Suppressor macrophage treated with lipopolysaccharide for 4 hours (primary cell): ENCODE measurements at places on chromosomes 4 and X.

DNA sequence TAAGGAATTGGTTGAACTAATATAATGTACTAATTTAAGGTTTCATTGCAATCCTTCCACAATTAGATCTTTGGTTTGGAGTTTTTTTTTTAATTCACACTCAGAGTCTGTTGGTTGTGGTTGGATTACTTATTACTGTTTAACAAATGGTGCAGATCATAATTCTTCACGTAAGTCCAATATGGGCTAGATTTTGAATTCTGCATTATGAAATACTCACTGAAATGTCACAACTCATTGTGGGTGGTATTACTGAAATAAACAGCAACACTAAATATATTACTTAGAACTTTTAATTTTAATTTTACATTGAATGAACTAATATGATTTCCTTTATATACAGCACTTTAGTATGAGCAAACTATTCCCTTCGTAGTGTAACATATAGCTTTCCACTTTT is 94.2 kb upstream of the MYOZ2 start:
- peak; percentile 44 for DNase-seq

DNA sequence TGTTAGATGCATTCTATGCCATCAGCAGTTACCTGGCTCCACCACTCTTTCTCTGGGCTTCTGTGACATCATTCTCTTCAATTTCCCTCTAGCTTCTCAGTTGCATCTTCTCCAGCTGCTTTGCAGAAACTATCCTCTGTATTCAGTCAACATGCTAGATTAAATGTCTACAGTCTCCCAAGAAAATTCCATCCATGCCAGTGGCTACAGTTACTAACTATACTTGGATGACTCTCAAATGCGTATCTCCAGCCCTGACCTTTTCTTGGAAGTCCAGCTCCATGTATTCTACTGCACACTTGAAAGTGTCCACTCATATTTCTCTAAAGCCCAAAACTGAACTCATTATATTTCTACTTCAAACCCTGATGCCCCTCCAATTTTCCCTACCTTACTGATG is 232.3 kb upstream of the TENM3 start:
- no peak for DNase-seq

- DNase-seq: no peak
Measured at GRCh38 chr4:28548136-28548535, 1687.5 kb downstream of the STIM2 start.

DNA sequence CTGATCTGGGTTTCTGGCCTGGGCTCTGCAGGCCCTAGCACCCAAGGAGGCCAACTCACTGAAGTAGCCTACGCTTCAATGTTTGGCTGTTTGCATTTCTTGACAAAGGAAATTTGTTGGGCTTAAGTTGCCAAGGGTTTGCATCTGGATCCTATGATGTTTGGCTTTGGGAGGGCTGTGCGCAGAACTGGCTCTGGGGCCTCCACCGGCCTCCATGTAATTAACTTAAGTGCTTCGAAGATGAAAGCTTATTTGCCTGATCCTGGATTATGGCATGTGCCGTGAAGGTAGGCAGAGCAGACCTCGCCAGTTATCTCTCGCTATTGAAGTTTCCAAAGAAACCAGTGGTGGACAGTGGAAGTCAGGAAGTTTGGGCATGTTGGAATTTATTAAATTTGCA is 124.3 kb upstream of the STX18 start:
- no peak for DNase-seq

DNA sequence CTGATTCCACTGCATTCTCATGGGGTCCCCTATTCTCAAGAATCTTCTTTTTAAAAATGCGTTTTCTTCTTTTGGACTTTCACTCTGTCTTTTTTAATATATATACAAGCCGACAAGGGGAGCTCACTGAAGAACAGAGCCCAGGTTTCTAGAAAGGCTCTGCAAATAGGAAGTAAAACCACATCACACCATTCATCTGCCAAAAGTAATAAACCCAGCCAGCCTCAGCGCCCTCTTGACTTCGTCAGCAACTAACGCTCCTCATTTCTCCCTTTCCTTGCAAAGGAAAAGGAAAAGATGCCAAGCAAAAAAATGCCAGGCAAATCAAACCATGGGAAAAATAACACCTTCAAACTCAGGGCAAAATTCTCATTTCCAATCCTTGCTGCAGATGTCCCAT is 136.4 kb downstream of the HHIP start:
- no peak for DNase-seq

DNA sequence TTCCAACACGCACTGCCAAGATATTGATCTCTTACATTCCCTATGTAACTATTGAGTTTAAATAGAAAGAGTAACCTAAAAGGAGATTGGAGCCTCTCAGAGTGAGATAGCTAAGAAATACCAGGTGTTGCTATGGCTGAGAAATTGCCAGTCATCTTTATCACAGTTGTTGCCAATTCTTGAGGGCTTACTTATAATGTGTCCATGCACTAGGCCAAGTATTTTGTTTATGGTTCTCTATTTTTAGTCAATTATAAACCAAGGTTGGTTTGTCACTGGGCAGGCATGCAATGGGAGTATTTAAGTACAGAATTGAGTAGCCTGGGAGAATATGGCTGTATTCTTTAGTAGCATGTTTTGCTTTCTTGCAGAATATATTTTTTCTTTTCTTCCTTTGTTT is 201.6 kb downstream of the TEX13A start:
- no peak for DNase-seq

GRCh38 chrX:51487960-51488267 is 8.5 kb downstream of the NUDT11 start:
- DNase-seq: no peak

- no peak for DNase-seq
Measured at GRCh38 chrX:32483534-32484136, 727.7 kb downstream of the DMD start.

DNA sequence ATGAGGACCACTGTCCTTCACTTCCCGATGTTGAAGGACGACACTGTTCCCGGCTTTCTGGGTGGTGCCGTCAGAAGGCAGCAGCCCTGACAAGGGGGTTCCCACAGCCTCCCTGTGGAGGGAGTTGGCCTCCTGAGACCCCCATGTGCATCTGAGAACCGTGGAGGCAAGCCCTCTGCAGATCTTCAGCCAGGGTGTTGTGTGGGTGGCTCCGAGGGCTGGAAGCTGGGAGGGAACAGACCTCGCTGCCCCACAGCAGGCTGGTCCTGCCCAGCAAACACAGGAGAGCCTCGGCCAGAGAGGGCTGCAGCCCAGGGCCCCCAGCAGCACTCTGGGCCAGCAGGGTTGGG is 16.2 kb downstream of the DGKQ start:
- no peak for DNase-seq

DNA sequence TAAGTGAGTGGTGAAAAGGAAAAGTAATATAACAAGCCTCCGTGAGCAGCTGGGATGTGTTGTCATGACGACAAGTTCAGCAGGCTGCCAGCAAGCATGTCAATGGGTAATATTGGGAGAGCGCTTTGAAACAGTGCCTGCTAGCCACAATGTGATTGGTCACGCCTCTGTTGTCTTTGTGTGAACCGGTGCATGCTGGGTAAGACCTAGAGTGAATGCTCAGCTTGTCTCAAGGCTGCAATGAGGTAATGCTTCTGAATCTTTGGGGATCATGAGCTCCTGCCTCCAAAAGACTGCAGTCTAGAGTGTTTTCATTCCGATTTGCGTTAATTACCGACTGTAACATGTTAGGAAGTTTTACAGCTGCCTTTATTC is 54.9 kb downstream of the STOX2 start:
- no peak for DNase-seq

DNA sequence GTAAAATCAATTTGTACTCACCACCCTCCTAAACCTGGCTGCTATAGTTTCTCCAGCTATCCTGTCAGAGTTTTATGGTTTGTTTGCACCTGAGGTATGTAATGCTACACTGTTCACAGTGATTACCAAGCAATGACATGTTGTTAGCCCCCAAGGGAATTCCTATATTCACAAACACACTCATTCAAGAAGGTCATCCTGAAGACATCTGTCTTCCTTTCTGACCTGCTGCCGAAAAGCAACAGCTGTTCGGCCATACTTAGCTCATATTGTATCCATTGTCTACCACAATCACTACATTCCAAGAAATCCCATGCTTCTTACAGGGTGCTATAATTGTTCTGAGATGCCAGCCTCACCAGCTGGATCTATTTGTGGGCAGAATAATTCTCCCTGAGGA is 160.1 kb upstream of the GYPA start:
- DNase-seq: no peak

GRCh38 chr4:135368831-135369230 is 1167.2 kb upstream of the PABPC4L start:
- no peak for DNase-seq

DNA sequence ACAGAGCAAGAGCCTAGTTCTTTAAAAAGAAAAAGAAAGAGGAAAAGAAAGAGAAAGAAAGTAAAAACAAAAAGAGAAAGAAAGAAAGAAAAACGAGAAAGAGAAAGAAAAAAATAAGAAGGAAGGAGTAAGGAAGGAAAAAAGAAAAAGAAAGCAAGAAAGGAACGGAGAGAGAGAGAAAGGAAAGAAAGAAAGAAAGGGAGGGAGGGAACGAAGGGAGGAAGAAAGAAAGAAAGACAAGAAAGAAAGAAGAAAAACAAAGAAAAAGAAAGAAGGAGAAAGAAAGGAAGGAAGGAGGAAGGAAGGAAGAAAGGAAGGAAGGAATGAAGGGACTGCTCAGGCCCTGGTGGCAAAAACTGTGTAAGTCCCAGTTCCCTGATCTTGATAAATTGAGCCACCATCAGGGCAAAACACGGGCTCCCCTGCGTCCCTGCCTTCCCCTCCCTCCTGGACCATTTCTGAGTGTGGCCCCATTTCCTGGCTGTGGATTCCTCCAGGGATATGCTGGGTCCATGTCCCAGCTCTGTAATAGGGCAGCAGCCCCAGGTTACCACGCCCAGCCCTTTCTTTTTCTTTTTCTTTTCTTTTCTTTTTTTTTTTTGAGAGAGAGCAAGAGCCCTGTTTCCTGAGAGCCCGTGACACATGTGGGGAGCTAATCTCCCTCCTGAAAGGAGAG is 44.8 kb downstream of the SHOX start:
- no peak for DNase-seq

DNA sequence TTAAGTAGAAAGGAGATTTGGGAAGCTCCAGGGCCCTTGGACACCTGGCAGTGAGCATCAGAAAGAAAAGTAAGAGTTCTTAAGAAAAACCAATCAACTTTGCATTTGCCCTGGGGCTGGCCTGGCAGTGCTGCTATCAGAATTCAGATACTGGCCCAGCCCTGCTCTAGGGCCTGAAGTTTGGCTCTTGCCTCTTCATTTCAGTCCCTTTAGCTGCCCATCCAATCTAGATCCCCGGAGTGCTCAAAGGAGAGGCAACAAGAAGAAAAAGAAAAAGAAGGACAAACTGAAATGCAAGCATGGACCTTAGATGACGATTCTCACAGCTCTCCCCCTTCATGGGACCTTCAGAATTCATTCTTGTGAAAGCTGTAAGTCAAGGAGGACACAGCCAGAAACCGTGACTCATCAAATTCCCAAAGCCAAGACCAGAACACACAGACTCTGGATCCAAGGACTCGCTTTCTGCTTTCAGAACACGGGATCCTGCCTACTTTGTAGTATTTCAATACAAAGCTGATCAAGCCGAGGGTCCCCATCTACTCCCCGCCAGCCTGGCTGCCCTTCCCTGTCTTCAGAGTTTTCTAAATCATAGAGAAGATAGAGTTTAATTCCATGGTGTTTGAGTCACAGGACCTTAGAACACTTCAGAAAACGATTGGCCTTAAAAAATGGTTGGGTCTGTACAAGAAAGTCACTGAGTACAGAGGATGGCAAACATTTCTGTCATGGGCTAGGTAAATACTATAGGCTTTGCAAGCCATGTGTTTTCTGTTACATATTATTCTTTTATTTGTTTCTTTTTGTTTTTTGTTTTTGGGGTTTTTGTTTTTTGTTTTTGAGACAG is 103.7 kb downstream of the RBM47 start:
- DNase-seq: no peak

GRCh38 chrX:148813422-148813821 is 313.0 kb downstream of the AFF2 start:
- no peak for DNase-seq

GRCh38 chr4:109183931-109184490 is 118.4 kb downstream of the COL25A1 start:
- no peak for DNase-seq

GRCh38 chr4:181147416-181147951 is 1095.7 kb upstream of the TENM3 start:
- no peak for DNase-seq

GRCh38 chr4:10677796-10678497 is 6.6 kb downstream of the CLNK start:
- DNase-seq: no peak

DNA sequence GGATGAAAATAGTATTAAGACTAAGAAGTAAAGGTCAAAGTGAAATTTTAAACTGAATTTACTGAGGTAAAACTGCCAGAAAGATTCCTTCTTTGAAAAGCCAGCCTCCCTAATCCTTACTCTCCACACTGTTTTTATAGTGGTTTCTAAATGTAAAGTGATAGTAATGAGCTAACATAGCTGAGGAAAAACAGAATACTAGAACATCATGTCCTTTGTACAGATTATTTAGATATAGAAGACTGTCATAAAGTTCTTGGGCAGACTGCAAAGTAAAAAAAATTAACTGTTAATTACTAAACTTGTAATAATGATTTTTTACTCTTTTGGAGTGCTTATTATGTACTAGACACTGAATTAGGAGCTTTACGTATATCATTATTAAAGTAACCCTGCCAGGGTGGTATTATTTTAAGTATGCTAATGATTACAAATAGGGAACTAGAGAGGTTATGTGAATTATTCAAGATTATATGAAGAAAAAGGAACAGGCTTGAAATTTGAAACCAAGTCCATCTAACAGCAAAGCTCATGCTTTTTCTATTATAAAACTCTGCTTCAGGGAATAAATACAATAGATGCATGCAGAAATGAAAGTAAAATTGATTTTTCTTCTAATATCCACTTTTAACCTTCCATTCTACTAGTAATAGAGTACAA is 150.5 kb downstream of the TBCK start:
- DNase-seq: no peak

GRCh38 chrX:112218388-112218787 is 135.8 kb upstream of the TRPC5 start:
- no peak for DNase-seq

- DNase-seq: no peak
Measured at GRCh38 chrX:39301036-39301435, 499.8 kb downstream of the MID1IP1 start.

DNA sequence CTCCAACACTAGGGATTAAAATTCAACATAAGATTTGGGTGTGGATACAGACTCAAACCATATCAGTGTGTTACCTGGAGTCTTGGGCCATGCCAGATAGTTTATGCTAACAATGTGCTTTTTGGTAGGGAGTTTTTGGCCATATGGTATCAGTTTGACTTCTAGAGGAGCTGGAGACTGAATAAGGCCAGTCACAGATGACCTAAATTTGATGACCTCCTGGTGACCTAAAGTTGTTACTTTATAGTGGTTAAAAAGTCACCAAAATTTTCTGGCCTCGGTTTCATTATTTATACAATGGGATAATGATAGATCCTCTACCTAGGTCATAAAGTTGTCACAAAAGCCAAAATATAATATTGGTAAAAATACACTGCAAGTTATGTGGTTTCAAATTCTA is 877.1 kb downstream of the RAPGEF2 start:
- no peak for DNase-seq

DNA sequence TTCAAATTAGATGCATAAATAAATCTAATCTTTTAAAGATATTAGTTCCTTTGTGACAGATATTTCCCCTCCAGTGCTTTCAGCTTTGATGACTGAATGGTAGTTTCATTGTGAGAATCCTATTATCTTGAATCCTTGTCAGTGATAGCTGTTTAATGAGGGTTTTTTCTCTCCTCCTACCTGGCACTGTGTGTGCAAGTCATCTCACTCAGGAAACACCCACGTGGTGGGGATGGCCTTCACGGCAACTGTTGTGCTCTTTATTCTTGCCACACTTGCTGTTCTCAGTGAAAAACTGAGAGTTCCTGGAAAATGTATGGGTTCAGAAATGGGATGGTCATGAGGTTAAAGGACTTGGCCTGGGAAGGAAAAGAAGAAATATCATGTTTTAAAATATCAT is 129.9 kb downstream of the SPRY1 start:
- no peak for DNase-seq
